ENCODE measurements at places on chromosomes 16 and 17.

DNA sequence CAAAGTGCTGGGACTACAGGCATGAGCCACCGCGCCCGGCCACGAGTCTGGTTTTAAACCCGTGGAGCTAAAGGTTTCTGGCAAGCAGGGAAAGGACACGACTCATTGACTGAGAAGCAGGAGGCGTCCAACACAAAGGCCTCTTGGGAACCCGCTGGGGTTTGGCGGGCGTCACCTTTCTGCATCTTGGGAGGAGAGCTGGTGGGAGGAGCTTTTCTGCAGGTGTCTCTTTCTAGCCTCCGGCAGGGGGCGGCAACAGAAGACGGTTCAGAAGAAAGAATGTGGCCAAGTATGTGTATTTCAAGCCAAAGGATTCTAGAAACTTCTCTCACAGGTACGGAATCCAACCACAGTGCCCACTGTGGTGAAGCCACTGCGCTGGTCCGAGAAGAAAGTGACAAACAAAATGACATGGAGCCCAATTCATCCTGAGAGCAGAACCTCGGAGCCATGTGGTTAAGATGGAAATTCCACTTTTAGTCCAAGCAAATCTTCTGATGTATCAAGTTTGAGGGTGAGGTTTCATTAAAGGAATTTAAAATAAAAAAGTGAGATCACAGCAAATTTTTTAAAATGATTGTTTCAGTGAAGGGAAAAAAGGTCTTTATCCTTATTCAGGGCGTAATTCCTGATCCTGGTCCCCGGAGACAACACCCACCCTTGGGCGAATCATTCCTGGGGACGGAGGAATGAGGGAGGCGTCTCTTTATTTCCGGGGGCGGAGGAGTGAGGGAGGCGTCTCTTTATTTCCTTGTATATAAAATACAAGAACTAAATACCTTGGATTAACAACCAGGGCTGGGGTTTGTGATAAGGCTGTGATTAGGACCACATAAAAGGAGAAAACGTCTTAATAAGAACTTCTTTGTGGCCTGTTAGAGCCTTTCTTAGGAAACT is 97.6 kb downstream of the MRM3 start:
- peak; percentile 58 for DNase-seq

DNA sequence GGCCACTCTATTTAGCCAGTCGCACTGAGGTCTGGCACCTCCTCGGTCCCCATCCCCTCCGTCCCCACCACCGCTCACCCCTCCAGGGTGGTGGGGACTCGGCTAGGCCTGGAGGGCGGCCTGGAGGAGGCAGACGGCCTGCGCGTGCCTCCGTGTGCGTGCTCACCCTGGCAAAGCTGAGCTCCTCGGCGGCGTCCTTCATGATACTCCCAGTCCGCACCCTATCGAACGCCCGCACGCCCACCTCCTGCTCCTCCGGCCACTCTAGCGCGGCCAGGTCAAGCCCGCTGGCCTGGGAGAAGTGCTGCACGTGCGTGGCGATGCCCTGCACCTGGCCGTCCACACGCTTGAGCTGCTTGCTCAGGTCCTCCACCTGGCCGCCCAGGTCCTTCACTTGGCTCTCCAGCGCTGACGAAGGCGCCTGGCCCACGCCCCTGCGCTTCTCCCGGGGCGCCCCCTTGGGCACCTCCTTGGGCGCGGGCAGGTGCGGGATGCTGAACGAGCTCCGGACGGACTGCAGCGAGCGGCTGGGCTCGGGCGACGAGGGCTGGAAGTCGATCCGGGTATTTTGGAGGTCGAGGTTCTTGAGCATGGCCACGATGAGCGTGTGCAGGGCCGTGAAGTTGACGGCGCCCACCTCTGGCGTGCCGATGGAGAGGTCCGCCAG is 644 bp downstream of the QRICH2 start:
- no peak for DNase-seq

DNA sequence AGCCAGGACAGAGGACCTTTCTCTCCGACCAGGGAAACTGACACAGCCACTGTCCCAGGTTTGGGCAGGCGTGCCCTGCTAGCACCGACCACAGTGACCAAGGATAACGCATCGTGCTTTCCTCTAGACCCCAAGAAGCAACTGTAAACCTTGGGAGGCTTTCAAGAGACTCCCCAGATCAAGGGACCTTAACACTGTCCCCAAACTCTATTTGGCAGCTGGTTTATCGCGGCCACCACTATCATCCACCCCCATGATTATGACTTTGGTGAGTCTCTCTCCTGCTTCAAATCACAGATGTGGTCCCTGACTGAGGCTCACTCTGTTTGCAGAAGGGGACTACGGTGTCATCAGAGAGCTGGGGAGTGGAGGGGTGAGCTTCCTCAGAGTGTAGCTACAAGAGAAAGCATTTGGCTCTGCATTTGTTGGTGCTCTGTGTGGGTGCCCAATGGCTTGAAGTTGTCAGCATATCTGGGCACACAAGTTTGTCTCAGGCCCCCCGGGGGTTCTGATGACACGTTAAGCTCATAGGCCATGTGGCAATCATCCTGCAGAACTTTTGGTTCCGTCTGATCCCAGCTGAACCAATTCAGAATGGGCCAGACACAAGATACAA is 408.0 kb downstream of the SLC39A11 start:
- DNase-seq, result no peak

DNA sequence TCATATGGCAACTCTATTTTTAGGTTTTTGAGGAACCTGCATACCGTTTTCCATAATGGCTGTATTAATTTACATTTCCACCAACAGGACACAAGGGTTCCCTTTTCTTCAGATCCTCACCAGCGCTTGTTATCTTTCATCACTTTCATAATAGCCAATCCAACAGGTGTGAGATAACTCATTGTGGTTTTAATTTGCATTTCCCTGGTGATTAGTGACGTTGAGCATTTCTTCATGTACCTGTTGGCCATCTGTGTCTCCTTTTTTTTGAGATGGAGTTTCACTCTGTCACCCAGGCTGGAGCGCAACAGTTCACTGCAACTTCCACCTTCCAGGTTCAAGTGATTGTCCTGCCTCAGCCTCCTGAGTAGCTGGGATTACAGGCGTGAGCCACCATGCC is 36.2 kb upstream of the ABCC3 start:
- no peak for DNase-seq

- no peak for DNase-seq
Measured at GRCh38 chr17:74803971-74804370, 27.8 kb upstream of the NAT9 start.
